ENCODE measurements at places on chromosomes 3 and 15. TPM values are rescaled to one million over a fixed set of nuclear protein-coding genes. Genes with fewer than 3 reads are reported as not detected.

SCN5A gene
- total RNA-seq, result 3.0 TPM

SMARCC1 gene
- 32.7 TPM for total RNA-seq

DNA sequence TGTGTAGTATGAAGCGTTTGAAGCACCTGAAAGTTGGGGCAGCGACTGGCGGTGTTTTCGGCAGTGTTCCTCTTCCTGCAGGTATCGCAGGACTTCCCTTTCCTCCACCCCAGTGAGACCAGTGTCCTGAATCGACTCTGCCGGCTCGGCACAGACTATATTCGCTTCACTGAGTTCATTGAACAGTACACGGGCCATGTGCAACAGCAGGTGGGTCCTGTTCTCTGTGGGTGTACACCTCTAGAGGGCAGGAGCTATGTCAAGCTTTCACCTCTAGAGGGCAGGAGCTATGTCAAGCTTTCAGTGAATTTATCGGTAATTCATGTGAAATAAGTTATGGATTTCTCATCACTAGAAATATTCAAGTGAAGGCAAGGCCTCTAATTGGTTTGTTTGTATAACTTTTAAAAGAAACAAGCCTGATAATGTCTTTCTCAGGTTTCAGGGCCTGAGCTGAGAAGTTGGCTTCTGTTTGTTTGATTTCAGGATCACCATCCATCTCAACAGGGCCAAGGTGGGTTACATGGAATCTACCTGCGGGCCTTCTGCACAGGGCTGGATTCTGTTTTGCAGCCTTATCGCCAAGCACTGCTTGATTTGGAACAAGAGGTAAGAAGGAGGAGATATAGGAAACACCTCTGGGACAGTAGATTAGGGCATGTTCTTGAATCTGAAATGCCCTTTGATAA, 5.3 kb downstream of the TUBGCP4 start:
- peak; percentile 17 for DNase-seq

DNA sequence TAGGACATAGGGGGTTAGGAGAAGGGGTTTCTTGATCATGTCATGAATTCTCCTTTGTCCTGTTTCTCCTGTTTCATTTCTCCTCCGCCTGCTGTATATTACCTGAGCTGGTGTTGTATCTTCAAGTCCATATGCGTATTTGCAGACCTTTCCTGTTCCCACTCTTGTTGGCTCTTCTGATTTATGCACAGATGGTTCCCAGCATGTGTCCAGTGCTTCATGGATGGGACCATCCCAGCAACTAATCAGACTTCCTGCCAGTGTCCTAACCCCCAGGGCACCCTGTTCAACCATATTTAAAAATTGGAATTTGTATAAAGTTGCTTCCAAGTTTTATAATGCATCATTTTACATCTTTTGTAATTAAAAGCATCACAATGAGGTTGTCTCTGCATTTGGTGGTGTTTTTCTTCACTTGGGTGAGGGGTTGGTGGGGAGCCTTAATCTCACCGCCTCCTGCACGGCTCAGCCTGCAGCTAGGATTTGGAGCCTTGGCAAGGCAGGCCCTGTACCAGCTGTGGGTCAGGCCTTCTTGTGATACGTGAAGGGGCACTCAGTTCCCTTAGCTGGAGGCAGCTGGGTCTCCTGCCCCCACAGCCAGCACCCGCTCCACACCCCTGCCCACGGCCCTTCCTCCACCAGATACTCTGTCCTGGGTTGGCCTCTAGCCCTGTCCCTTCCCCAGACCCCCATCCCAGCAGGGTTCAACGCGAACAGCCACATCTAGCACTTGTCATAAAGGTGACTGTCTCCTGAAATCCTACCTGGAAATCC, 72.0 kb upstream of the BLM start:
- no peak for DNase-seq

DNA sequence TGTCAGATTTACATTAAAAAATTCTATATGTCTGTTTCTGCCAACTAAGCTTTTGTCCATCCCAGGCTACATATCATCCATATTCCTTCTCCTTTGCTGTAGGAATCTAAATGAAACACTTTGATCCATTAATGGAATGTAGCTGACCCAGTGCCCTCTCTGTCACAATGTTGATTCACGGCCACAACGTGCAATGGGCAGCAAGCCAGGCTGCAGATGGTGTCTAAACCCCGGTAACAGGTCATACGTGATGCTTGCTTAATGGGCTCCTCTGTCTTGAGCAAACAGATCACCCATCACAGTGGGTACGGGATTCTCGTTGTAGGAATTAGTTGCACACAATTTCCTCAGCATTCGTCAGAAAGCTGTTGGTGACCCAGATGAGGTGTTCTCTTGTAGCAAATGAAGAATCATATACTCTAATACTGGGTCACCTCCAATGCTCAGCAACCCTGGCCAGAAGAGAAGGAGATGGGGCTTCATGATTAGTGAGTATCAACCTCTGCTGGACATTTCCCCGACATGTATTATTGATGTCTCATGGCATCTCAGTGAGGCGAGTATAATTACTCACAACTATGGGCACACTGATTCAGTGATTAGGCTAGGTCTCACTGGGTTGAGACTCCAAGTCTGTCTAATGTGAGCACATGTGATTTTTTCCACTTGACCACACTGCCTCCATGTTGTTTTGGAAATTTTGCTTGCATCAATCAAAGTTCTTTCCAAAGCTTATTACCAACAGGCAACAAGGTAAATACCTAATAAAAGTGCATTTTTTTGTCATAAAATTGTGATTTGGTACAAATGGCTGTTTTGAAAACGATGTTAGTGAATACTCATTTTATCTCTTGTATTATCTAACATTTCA, 12.9 kb upstream of the DCBLD2 start:
- no peak for DNase-seq

GRCh38 chr3:98646680-98647079, 53.3 kb upstream of the CPOX start:
- no peak for DNase-seq

DNA sequence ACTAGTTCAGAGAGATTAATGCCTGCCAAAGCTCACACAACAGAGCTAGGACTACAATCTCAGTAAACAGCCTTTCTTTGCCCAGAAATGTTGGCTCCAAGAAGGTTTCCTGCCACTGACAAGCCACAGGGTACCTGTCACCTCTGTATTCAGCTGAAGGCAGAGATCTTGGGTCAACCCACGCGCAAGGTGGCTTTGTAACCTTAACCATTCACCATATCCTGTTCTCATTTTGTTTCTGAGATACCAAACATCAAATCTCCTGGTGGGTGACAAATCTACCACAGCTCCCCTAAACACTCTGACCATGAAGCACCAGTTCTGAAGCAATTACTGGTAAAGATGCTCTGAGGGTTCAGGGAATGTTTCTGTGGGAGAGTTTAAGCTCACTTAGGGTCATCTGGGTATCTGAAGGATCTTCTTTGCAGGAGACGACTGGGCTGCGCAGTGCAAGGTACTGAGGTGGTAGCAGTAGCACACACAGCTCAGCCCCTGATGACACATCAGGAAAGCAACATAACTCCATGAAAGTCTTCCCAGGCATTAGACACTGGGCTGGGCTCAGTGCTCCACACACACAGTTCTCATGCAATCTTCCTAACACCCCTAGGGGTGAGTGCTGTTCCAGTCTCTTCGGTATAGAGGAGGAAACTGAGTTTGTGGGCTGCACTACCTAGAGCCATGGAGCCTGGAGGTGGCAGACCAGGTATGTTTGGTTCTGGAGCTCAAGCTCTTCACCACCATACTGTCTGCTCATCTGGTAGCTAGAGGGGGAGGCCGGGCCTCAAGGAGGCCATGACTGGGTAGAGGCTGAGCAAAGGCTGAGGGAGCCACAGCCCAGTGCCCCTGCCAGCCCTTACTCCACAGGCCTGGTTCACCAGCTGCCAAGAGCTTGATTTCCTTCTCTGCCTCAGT, 7.7 kb downstream of the CXCR6 start:
- no peak for DNase-seq

- peak; percentile 69 for DNase-seq
Observed at GRCh38 chr3:95899911-95900310, 914.5 kb upstream of the EPHA6 start.

Data from H4 (cell line).